ENCODE measurements at places on chromosomes 16 and 17.

DNA sequence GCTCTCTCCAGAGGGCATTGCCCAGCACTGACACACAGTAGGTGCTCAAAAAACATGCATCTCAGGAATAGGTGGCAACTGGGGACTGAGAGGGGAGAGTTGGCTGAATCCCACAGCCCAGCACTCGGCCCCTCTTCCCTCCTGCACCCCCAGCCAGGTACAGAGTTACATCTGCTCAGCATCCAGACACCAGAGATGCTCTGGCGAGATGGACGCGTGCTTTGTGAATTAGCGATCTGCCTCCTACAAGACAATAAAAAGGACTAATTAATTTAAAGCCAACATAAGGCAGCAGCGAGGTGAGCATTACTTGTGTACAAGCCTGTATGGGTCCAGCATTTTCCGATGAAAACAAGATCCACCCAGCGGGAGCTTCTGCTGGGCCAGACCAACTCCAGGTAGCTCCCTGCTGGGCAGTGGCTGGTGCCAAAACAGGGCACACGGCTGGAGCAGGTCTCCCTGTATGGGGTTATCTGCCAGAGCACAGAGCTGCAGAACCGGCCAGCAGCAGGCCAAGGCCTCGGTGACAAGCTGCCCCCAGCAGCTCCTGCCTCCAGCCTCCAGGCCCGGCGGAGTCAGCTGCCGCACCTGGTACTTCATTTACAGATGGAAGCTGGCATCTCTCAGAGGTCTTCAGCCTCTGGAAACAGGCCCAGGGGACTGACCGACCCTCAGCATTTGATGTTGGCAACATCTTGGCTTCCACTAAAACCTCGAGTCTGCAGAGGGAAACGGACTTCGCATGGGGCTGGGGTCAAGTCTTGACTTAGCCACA is 219.7 kb upstream of the SDK2 start:
- DNase-seq: no peak

- DNase-seq: no peak
These were observed 647 bp downstream of the PRSS8 start for GRCh38 chr16:31134625-31135534.

DNA sequence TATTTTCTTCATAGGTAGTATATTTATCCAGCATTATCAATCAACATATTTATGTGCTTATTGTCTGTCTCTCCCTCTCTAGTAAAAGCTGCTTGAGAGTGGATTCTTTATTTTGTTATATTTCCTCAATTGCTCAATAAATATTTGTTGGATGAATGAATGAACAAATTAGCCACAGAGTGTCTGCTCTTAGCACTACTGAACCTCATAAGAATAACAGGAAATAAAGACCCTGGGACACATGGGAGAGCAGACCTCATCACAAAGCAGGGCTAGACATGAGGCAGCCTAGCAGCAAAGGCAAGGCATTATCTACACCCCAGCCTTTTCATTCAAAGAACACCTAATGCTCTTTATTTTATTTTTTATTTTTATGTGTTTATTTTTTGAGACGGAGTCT is 34.9 kb upstream of the TANC2 start:
- DNase-seq: no peak

DNA sequence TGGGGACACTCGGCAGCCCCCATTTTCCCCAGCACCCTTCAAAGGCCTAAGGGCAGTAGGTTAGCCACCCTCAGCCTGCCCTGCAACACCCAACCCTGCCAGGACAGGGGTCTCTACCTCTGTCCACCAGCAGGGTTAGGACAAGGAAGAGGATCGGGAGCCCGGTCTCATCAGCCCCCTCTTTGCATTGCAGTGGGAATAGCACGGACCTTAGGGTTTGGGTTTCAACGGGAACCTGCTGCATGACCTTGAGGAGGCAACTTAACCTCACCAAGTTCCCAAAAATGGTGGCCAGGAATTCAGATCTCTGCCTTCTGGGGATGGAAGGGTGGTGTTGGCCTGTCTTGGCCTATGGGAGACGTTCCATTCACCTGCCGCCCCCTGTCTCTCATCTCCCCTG is 20.2 kb upstream of the SPPL2C start:
- no peak for DNase-seq

GRCh38 chr16:71408536-71408935 is 33.3 kb downstream of the TLE7 start:
- no peak for DNase-seq

DNA sequence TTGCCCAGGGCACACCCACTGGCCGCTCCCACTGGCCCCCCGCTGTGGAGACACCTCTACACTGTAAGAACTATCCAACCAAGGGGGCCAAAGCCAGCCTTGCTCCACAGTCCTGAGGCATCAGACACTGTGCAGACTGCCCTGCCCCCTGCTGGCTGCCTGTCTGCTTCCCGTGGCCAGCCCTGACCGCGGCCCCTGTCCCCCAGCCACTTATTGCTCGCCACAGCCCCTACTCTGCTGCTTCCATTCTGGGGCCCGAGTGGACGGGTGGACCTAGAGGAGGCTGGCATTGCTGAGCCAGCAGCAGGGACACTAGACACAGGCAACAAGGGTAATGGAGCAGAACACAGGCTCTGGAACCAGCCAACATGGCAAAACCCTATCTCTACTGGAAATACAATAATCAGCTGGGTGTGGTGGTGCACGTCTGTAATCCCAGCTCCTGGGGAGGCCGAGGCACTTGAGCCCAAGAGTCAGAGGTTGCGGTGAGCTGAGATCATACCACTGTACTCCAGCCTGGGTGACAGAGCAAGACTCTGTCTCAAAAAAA is 19.7 kb upstream of the LRRC37A3 start:
- DNase-seq: peak; percentile 66

DNA sequence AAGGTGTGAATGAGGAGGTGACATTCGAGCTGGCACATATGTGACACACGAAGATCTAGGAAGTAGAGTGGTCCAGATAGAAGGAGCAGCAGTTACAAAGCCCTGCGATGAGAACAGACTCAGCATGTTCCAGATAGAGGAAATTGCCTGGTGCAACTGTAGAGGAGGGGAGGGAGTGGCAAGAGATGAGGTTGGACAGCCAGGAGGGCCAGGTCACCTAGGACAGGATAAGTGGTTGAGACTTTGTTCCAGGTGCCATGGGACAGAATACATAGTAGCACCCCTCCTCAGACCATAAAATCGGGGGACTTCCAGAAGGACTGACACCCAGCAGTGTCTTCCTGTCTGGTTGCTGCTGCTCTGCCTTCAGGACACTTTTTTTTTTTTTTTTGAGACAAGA is 11.0 kb upstream of the CENPT start:
- no peak for DNase-seq

- DNase-seq: no peak
These were observed 6.5 kb upstream of the CTCF start for GRCh38 chr16:67555795-67556212.

- peak; percentile 84 for DNase-seq
These were observed 178.7 kb downstream of the SEC14L1 start for GRCh38 chr17:77319211-77320043.

DNA sequence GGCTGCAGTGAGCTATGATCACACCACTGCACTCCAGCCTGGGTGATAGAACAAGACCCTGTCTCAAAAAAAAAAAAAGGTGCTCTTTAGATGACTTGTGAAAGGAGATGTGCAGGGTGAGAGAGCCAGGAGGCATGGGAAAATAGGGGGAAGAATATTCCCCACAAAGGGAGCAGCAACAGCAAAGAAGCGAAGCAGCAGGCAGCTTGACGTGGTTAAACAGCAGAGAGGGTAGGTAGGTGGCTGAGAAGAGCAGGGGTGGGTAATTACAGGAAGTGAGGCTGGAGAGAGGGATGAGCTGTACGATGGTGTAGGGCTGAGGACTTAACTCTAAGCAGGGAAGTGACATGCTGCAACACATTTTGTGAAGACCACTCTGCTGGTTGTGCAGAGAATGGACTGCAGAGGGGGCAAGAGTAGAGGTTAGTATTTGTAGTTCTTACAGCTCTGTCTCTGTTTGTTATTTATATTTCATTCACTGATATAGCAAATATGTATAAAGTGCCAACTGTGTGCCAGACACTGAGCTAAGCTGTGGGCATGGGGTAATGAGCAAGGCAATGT is 1.6 kb downstream of the HEATR3 start:
- DNase-seq: peak; percentile 26

DNA sequence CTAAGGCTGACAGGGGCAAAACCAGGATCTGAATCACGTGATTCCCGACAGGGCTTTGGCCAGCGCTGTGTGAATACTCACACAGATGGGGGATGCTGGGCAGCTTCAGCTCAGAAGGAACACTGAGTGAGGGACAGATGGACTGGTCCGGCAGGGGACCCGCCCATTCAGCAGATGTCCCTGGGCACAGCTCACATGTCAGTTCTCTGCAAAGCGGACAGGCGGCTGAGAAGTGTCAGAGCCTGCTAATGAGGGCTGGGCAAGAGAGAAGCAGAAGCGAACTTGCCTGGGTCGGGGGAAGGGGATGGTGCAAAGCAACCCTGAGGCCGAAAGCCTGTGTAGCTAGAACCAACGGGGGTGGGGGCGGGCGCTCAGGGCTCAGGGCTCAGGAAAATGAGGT is 11.9 kb upstream of the GLIS2 start:
- DNase-seq: no peak

- DNase-seq: no peak
These were observed 22.4 kb upstream of the GNG13 start for GRCh38 chr16:822909-823297.

DNA sequence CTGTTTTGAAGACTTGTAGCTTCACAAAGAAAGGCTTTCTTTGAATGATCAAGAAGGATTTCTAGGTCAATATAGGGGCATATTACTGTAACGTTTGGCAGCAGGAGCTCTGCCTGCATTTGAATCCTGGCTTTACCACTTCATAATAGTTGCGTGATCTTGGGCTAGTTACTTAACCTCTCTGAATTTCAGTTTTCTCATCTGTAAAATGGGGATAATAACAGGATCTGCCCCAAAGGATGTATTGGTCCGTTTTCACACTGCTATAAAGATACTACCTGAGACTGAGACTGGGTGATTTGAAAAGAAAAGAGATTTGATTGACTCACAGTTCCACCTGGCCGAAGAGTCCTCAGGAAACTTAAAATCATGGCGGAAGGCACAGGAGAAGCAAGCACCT is 12.5 kb downstream of the BMERB1 start:
- no peak for DNase-seq

DNA sequence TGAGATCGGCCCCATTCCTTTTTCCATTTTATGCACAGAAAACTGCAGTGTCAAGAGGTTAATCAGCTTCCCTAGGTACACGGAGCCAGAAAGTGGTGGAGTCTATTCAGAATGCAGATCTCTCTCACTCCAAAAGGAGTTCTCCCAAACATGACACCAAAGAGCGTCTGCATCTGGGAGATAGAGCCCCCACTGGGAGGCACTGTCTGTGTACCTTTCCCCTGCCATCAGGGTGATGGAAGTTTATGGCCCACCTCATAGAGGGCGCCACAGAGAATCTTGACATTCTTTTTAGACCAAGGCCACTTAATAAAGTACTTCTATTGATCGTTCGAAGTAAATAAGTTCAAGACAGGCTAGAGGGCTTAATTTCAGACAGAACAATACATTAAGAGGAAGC is 493.7 kb upstream of the ERCC4 start:
- no peak for DNase-seq
